ENCODE measurements at places on chromosomes 2 and 18. TPM values are rescaled to one million over a fixed set of nuclear protein-coding genes. Genes with fewer than 3 reads are reported as not detected.

ABCG5 gene
- total RNA-seq, result not detected

IAH1 gene
- total RNA-seq, result 59.7 TPM

ARHGEF33 gene
- total RNA-seq, result 0.35 TPM

ERICH2 gene
- total RNA-seq, result not detected

DNA sequence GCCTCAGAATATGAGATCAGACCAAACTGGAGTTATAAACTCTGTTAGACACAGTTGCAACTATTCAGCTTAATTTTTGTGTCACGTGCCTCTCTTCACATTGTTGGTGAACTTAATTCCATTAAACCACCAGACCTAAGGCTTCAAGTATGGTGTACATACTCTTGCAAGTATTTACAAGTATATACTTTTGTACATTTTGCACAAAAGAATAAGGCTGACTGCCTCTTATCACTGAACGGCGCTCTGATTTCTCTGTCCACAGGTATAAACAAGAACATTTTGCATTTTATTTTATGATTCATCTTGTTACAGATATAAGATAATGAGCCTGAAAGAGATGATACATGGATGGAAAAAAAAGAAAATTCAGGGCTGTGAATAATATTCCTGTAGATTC is 269.7 kb upstream of the ACVR2A start:
- DNase-seq, result no peak

- DNase-seq, result no peak
Observed at GRCh38 chr2:149129433-149129832, 90.9 kb downstream of the LYPD6B start.

Data from mesenteric fat pad (tissue), 1 donor.